ENCODE measurements at places on chromosomes 2 and 18.

DNA sequence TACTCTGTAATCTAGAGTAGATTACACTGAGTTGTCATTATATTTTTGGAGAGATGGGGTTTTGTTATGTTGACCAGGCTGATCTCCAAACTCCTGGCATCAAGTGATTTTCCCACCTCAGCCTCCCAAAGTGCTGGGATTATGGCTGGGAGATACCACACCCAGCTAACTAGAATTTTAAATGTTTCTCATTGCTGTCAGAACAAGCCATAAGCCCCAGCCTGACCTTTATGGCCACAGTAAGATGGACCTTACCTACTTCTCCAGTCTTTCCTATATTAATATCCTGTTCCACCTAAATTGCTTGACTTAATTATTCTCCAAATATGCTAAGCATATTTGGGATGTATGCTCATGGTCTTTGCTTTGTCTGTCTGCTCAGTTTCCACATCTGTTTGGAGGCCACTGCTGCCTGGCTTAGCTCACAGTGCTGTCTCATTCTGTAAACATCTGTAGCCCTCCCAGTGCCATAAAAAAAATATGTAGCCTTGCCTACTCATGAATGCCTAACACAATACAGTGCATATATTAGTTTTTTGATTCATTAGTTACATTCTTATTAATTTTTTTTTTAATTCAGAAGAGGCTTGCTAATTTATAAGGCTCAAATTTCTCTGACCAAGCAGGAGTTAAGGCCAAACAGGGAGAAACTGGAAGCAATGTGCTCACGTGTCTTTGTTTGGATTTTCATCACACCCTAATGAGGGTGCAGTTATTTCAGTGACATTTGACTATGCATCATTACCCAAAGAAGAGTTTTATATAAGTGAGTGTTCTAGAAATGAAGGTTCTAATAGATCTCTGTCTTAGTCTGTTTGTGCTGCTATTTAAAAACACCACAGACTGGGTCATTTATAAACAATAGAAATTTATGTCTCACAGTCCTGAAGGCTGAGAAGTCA is 45.3 kb upstream of the PSME4 start:
- no peak for DNase-seq

DNA sequence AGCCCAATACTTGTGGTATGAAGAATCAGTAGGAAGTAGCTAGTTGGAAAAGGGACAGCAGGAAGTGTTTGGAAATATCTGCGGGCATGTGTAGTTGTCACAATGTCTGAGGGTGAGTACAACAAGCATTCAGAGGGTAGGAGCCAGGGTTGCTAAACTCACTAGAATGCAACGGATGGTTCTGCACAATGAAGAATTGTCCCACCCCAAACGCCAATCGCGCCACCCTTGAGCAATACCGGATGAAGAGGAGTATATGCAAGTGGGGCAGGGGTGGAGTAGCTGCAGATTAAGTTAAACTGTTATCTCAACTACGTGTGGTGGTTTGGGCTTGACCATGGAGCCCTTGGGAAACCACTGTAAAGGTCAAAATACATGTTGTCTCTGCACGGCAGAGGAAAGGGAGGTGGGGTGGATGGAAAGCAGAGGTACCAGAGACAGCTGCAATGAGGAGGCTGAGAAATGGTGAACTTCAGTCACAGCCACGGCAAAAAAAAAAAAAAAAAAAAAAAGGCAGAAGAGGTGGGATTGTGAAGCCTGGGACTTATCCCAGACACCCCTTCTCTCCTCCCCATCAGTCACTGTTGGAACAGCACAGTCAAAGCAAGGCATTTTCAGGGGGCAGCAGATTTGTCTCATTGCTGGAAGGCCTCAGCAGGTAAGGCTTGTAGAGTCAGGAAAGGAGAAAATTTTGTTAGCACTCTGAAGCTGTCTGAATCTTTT is 5.2 kb downstream of the CCL20 start:
- no peak for DNase-seq

DNA sequence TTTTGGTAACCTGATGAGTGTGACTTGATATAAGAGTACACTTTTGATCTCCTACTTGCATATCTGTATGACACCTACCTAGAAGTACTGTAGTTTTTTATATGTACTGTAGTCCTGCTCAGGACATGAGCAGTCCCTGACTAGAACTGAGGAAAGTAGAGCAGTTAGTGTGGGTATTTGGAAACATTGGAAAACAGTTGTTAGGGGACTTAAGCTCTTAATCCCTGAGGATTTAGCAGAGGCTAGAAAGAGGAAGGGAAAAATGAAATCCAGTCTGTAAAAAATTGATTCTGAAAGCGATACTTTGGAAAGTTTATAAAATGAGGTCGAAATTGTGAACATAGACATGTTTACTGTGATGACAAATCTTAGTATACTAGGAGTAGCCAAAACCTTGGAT is 125.6 kb downstream of the NCOA1 start:
- no peak for DNase-seq

DNA sequence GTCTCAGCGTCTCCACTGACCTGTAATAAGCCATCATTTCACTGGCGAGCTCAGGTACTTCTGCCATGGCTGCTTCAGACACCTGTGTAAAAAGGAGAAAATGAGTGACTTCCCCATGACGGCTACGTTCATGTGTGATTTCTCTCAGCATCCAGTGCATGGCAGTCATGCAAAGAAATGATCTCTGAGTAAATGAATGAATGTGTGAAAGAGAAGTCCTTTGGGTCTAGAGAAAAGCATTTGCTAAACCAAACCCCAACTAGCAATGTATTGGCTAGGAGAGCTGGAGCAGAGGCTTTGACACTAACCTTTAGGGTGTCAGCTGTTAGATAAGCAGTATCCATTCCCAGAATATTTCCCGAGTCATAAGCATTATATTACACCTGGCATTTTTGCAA is 417 bp downstream of the IL1B start:
- no peak for DNase-seq

DNA sequence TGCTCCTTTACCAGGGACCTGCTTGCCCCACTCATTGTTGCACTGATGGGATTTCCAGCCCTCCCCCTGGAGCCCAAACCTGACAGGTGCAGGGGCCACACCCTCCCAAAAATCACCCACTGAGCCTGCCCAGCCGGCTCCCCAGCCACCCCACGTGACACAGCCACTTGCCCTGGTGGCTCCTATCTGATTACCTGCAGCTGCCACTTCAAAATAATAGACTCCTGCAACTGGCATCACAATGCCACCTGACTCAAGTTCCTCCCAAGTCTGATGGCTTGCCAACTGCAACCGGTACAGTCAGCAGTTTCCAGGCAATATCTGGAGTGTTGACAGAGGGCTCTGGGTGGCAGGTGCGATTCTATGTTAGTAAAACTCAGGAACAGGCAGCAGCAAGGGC is 66.2 kb downstream of the CRACDL start:
- DNase-seq = no peak

GRCh38 chr2:174717273-174717672 is 47.0 kb downstream of the CHRNA1 start:
- DNase-seq = no peak

DNA sequence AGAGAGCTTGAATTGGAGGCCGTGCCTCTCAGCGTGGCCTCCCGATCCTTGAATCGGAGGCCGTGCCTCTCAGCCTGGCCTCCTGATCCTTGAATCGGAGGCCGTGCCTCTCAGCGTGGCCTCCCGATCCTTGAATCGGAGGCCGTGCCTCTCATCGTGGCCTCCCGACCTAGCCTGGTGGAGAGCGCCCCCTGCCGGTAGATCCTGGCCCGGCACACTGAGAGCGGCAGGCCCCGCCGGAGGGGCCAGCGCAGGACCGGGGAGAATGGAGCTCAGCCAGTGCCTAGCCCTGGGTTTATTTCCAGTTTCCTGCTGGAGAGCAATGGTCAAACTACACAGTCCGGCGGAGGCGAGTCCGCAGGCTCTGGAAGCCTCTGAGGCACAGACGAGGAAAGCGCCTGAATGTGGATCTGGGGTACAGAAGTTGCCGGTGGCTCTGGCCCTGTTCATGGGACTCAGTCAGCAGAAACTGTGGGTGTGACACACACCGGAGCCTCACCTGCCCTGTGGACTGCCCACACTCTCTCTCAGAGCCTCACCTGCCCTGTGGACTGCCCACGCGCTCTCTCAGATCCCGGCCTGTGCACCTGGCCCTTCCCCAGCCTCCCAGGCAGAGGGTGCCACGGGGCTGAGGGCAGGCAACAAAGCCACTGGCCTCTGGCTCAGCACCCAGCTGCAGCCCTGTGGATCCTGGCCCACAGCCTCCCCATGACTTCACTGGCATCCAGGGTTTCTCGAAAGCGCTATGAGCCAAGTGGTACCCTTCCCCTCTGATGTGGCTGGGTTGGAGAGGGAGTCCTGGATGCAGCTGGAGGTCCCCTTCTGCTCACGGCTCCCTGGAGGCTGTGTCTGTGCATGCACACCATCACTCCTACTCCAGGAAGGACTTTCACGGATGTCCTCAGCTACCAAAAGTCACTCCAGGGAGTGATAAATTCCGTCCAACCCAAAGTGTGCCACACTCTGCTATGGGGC is 1.5 kb downstream of the IL36B start:
- no peak for DNase-seq

GRCh38 chr2:174051741-174052583 is 86.8 kb upstream of the SP3 start:
- no peak for DNase-seq

DNA sequence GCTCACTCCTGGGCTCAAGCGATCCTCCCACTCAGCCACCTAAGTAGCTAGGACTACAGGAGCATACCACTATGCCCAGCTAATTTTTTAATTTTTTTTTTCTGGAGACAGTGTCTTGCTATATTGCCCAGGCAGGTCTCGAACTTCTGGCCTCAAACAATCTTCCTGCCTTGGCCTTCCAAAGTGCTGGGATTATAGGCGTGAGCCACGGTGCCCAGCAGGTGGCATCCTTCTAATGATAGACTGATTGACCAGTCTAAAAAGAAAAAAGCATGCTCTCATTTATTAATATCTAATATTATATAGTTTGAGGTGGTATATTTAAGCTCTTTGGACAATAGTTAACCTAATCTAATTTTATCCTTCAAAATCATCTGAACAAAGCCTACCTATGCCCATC is 198.6 kb downstream of the CAMKMT start:
- no peak for DNase-seq

DNA sequence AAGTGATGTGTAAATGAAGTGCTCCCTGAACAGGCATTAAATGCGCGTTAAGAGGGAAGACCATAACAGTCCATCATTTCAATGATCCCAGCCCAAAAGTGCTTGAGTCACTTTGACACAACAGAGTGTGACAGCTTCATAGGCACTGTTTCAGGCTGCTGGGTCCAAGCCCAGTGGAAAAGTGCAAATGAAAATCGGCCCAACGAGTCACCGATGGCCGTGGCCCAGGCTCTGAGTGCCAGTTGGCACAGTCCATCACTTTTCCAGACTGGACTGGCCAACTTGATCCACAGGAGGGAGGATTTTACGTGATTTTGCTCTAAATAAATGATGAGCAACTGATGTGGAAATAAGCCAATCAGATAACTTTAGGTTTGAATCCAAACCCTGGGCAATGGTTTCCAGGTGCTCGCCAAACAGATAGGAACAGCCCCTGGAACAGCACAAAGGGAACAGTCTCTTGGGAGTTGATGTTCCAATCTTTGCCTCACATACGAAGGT is 114.0 kb downstream of the SP3 start:
- no peak for DNase-seq

- DNase-seq = no peak
Observed at GRCh38 chr18:6874315-6874714, 144.8 kb downstream of the ARHGAP28 start.

DNA sequence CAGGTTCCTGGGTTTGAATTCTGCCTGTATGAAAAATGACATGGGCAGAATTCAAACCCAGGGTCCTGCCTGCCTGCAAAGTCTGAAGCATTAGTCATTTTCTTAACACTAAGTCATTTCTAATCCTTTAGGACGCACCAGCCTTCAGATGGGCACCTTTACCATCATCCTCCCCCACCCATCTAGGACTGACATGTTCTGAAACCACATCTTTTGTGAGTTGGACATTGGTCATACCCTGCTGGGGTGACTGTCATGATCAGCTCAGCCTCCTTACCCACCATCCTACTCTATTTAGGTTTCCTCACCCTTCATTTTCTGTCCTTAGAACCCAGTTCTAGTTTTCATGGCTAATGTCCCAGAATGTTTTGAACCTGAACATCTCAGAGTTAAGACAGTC is 104.9 kb downstream of the TRIB2 start:
- DNase-seq = no peak

- DNase-seq = no peak
Observed at GRCh38 chr2:143717053-143717452, 587.8 kb downstream of the ARHGAP15 start.

DNA sequence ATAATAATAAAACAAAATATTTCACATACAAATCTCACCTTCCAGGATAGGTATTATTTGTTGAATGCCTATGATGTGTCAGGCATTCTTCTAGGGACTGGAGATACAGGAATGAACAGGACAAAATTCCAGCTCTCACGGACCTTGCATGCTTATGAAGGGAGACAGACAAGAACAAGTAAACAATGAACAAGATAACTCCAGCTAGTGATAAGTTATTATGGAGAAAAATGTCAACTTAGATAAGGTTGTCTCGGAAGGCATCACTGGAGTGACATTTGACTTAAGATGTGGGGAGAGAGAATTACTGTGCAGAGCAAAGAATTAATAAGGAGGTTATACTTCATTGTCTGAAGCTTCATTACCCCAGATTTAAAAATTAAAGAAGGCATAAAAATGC is 836.7 kb downstream of the SOCS6 start:
- DNase-seq = no peak

DNA sequence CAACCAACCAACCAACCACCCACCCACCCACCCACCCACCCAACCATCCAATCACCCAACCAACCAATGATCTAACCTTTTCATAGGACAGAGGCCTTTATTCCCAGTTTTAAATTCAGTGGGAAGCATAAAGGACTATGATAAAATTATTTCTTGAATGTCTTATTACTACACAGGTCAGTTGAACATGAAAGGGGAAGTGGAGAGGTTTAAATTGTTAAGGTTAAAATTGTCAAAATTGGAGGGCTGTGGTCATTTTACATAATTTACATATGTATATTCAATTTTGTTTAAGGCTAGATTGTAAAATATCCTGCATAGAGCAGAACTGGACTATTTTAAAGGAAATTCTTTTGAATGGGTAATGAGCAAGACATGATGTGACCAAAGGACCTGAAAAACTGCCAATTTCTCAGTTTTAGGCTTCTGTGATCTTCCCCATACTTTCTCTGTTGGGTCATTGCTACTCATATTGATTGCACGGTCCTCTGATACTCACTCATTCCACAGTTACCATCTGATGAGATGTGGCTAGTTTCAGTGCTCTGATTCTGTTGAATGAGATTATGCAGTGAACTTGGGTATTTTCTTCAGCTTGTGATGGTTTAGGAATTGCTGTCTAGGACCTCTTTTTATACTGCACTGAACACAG is 127.4 kb downstream of the PLCL1 start:
- DNase-seq = no peak

DNA sequence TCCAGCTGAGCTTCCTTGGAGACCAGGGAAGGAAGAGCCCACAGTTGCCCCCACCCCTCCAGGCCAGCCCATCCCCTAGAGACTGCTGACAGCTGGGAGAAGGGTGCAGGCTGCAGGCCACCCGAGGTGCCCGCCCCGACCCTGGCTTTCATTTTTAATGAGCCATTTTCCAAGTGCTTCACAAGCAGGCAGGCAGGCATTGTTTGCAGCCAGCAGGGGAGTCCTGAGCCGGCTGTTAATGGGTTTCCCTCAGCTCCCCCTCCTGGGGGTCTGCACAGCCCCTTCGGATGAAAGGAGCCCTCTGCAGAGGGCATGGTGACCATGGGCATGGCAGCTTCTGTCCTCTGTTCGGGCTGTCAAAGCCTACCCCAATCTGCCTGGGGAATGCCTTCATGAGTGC is 94.5 kb downstream of the ZBTB7C start:
- no peak for DNase-seq
